ENCODE measurements at places on chromosomes 5 and 9.
A peak's percentile ranks its signal among the peaks of the same experiment; 100 is the strongest.

DNA sequence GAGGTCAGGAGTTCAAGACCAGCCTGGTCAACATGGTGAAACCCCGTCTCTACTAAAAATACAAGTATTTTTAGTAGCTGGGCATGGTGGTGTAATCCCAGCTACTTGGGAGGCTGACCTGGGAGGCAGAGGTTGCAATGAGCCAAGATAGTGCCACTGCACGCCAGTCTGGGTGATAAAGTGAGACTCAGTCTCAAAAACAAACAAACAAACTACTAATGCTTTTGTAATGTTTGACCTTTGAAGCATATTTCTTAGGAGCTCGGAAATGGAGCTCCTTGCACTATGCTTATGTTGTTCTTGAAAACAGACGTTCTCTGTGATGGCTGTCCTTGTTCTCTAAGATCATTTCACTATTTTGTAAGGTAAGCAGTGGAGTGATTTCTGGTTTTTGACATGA is 6.0 kb downstream of the F2RL2 start:
- no peak for DNase-seq

DNA sequence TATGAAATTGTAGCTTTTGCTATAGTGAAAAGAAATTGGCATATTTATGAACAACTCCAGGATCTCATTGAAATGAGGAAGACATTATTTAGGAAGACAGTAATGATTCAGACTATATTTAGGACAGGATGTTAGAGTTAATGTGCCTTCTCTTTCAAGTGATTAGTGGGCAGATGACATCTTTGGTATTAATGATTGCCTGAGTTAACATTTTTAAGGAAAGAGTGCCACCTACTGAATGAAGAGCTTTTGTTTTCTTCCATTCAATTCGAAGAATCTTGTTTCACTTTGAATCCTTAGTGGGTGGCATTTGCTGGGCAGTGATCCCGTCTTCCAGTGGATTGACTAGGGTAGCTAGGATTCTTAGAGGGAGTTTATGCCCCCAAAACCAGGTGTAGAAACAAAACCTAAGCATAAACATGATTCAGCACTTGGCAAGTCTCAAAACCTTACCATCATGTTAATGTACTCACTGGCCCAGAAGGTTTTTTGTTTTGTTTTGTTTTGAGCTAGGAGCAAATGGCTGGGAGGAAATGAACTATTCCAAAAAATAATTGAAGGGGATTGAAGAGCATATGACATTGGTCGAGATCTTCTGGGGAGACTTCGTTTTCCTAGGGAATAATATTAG is 23.2 kb downstream of the MAP3K1 start:
- peak; percentile 52 for DNase-seq

DNA sequence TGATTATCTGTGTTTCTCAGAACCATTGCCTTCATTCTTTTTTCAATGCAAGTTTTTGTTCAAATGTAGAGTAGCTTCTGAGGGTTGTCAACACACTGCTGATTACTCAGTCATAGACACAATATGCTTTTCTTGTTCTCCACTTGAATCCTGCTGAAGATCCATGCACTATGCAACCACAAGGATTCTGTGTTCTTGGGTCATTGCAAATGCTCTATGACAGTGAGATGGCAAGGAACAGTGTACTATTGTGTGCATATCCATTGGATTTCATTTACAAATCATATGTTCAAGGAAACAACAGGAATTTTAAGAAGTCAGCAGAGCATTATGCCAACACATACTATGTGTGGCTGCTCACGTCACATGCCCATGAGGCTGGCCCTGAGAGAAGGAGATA is 1590.2 kb downstream of the EFNA5 start:
- no peak for DNase-seq

- DNase-seq = no peak
These were observed 7.0 kb downstream of the NDOR1 start for GRCh38 chr9:137212520-137212919.

GRCh38 chr5:61275841-61276240 is 56.2 kb upstream of the ZSWIM6 start:
- DNase-seq = no peak

DNA sequence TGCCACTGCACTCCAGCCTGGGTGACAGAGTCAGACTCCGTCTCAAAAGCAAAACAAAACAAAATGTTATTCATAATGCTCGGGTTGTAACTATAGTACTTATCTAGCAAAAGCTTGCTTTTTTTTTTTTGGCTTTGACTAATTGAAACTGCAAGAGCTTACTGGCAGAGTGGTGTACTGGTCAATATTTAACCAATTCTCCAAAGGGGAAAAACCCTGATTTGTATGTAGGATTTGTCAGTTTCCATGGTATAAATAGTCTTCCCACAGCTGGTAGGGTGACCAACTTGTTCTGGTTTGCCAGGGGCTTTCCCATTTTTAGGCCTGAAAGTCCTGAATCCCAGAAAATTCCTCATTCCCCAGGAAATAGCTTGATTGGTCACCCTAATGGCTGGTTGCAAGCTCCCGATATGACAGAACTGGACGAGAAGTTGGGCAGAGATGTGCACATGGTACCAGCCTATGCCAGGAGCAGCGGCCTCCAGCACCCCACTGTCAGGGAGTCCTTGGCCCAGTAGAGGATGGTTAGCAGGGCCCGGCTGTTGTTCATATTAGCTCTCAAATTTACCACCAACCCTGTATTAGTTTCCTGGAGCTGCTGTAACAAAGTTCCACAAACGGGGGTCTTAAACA is 58.0 kb downstream of the FXN start:
- no peak for DNase-seq

GRCh38 chr9:129697656-129698253 is 32.3 kb downstream of the PRRX2 start:
- no peak for DNase-seq

GRCh38 chr9:5632540-5632939 is 3.6 kb downstream of the RIC1 start:
- no peak for DNase-seq

GRCh38 chr5:160378330-160378729 is 7.9 kb upstream of the C1QTNF2 start:
- DNase-seq = no peak

DNA sequence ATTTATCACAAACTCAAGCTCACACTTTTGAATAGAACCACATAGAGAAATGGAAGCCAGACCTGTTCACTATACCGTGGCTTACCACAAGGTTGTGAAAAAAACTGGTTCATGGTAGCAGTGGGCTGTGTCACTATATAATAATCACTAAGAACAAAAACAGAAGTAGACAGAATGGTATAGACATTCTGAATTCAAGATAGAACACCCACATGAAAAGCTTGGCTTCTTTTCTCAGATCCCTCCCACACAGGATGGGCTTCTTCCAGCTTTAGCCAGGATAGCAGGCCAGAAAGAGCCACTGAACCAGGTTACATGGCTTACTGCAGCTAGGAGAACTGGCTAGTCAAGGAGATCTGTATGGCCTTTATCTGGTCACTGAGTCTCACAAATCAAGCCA is 6.1 kb upstream of the NRG2 start:
- no peak for DNase-seq

- DNase-seq = no peak
These were observed 43.3 kb upstream of the RASEF start for GRCh38 chr9:83106263-83106662.

DNA sequence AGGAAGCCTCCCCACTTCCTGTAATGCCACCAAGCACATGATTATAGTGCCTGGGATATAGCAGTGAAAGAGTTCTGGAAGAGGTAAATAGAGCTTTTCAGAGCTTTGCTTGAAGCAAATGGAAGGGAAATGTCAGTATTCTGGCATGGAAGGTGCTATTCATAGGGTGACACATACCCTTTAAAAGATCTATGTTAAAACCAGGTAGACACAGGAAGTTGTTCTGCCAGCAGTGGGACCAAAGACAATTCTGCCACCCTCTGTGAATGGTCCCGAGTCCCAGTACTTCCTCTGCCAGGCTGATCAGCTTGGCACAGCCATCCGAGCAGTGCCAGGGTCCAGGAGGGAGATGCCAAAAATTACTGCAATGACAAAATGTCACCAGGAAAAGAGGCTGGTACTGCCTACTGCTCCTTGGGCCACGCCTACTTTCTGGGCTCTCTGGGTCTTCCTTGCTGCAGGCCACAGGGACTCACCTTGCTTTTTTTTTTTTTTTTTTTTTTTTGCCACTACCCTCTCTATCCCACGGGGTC is 26.7 kb downstream of the GARNL3 start:
- no peak for DNase-seq

DNA sequence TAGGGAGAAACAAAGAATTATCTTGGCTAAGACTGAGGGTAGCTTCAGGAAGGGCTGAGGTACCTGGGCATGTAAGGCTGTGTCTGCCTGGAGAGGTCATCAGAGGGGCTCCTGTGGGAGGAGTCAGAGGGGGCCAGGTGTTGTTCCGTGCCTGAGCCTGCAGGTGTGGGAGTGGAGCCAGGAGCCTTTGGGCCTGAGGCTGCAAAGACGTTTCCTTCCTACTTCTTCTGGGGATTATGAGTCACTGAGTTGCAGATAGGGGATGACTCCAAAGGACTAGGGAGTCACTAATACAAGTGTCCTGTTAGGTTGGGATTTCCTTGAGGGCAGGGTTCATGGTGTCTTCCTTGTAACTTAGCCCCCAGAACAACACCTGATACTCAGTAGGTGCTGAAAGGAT is 391.1 kb downstream of the ARHGEF28 start:
- no peak for DNase-seq

DNA sequence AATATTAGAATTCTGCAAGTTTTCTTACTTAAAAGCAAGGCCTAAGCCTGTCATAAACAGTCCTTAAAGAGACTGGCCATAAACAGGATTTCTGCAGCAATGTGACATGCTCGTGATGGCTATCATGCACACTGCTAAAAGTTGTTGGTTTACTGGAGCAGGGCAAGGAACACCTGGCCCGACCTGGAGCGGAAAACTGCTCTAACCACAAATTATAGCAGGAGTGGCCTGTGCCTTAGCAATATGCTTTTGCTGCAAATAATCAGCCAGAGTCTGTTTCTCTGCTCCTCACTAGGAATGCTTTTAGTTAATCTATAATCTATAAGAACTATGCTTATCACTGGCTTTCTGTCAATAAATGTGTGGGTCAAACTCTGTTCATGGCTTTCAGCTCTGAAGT is 322.9 kb upstream of the RPS23 start:
- DNase-seq = no peak

GRCh38 chr9:91208837-91209236 is 152.9 kb downstream of the AUH start:
- DNase-seq = no peak

- DNase-seq = no peak
These were observed 562.8 kb downstream of the PTPRD start for GRCh38 chr9:10050016-10050415.

DNA sequence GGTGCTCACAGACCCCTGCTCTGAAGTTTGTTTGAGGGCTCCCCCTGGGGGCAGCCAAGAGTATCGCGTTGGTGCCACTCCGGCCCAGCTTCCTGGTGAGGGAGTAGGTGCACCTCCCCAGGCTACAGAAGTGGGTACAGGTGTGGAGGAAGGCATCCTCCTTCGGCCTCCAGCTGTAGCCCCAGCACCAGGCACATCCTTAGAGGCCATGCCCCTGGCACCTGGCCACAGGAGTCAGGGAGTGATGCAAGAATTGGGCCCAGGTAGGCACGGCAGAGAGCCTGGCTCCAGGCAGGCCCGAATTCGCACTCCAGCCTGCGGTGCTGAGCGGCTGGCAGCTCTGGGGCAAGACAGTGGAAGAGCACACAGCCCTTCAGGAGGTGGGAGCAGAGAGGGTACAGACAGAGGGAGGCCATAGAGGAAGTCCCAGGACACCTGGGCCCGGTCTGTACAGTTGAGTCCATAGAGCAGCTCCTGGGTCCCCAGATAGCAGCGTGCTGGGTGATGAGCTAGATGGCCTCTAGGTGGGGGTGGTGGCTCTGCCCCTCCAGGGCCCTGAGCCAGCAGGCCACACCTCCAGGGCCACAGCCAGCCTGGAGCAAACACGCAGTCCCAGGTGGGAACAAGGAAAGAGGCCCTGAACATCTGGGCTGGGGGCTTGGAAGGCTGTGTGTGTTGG is 2.4 kb downstream of the SAPCD2 start:
- peak; percentile 40 for DNase-seq

- DNase-seq = no peak
These were observed 47.0 kb downstream of the CFAP90 start for GRCh38 chr5:7803937-7804336.

- DNase-seq = no peak
These were observed 40.6 kb upstream of the GAS1 start for GRCh38 chr9:86987900-86988299.

DNA sequence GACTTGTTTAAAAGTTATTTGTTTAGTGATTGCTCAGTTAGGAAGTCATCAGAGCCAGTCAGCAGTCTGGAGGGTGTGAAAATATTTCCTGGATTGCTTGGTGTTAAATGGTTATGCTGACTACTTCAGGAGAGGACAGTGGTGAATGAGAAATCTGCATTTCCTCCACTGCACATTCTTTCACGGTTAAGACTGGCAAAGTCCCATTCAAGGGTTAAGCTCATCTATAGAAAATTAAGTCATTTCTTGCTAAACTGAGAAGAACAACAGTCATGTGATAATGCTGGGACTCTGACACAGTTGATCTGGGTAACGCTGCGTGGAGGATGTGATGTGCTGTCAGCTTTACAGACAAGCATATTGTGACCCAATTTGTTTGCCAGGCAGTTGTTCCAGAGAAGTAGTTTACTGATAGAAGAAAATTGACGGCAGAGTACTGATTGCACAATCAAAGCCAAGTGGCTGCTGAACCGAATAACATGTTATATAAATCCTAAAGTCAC is 80.4 kb downstream of the GRAMD2B start:
- no peak for DNase-seq

GRCh38 chr9:112581469-112582176 is 95.0 kb downstream of the KIAA1958 start:
- DNase-seq = no peak

GRCh38 chr9:77844415-77844814 is 187.2 kb downstream of the GNAQ start:
- DNase-seq = no peak

GRCh38 chr5:72667708-72668107 is 148.8 kb upstream of the TNPO1 start:
- DNase-seq = no peak

DNA sequence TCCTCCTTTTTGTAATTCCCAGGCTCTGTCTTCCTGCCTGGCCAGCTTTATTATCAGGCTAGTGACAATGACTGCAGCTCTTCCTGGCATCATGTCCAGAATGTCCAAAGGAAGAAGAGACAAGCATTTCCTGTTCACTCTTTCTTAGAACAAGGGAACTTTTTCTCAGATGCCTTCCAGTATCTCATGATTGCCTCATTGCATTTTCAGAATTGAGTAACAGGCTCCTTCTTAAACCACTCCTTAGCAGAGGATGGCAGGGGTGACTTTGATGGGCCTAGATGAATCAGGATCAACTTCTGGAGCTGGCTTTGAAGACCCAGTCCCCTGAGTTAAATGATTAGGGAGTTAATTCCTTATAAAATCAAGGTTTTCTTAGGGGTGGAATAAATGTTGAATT is 92.9 kb upstream of the RASGRF2 start:
- DNase-seq = no peak
